NCI-H1092 treated with DMSO at 0.1 percent for 48 hours (cell line): ENCODE measurements at places on chromosomes 7 and 10.

GRCh38 chr10:13049774-13050420 is 48.4 kb upstream of the CCDC3 start:
- no peak for DNase-seq

DNA sequence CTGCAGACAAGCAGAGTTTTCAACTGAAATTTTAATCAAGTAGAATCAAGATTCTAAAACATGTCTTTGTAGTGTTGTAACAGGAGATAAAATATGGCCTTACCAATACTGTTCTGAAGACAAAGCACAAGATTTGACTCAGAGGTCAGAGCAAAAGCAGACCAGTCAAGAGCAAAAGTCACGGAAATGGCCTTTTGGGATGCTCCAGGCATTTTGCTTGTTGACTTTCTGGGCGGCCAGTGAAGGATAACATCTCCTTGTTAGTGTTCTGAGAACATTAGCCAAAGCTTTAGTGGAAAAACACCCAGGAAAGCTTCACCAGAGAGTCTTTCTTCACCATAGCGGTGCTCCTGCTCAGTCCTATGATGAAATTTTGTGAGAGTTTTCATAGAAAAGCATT is 590.6 kb downstream of the ARL4A start:
- no peak for DNase-seq

DNA sequence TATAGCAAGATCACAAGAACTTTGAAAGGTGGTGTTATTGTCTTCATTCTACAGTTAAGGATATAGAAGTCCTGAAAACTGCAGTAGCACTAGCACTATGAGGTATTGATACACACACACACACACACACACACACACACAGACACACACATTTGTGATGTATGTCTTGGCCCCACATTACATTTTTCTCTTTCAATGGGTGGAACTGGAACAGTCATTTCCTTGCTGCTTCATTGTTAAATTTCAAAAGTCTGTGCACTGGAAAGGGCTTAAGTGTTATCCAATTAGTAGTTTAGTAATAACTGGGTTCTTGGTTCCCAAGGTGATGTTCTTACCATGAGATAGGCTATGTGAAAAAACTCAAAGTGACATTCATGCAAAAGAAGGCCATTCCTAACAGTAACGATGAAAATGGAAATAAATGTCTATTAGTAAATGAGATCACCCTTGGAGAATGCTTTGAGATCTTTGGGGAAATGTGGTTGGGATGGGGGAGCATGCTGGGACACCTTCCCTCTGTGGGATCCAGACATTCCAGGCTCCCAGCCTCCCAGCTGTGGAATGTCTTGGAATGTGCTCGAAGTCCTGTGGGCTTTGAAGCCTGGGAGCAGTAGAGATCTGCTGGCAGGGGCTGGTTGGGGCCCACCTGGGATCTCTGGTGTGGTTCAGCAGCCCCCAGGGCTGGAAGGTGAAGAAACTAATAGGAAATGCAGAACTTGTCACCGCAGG is 37.4 kb upstream of the CALD1 start:
- no peak for DNase-seq

DNA sequence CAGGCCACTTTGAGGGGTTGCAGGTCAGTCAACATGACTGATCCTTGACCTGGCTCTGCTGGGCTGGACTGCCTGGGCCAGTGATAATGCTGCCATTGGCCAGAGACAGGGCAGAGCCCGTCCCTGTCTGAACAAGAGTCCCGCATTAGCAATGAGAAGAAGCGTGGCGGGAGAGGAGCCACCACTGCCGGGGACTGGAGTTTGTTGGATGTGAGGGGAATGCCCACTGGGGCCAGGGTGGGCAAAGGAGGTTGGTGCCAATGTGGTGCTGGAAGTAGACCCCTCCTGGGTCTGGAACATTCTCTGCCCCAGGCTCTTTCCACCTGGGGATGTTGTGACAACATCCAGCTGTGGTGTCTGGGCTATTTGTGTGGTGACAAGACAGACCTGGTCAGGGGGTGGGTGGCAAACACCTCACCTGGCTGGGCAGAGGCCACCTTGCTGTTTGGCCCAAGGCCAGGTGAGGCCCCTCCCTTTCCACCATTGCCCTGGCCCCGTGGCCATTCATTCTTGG is 7.6 kb downstream of the SAP25 start:
- no peak for DNase-seq

GRCh38 chr7:4742051-4742573 is 33.3 kb upstream of the AP5Z1 start:
- DNase-seq: no peak

- DNase-seq: no peak
Measured at GRCh38 chr7:117375380-117375779, 51.9 kb downstream of the ASZ1 start.

DNA sequence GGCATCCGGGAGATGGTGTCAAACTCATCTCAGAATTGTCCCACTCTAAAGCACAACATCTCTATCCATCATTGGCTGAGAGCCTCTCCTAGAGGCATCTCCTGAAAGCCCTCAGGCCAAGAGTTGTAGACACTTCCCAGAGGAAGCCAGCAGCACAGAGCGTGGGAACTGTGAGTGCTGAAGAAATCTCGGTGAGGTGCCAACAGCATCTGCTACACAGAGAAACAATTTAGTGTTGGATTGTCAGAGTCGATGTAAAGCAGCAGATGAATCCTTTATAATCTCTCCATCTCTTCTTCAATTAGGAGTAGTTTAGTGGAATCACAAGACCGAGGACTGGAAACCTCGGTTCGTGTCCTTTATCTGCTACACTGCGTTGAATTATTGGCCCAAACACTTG is 172.2 kb downstream of the C7orf25 start:
- no peak for DNase-seq

GRCh38 chr7:3003936-3004335 is 39.7 kb downstream of the CARD11 start:
- DNase-seq: no peak

DNA sequence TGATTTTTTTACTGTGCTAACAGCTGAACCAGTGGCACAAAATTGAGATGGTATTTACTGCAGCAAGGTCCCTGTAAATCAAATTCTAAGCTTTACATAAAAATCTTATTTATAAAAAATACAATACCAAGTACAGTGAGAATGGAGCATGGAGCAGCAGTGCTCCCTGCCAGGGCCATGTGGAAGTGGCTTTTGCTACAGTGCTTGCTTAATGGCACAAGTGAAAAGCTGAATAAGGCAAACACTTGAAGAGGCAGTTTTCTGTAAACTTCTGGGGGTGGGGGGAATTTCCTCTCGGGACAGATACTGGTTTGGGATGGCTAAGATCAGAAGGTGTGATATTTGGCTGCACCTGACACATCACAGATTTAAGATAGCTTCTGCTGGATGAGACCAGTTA is 27.5 kb downstream of the AP3M1 start:
- no peak for DNase-seq
